ENCODE measurements at places on chromosomes 16 and 17. TPM values are rescaled to one million over a fixed set of nuclear protein-coding genes. Genes with fewer than 3 reads are reported as not detected.

The CRYM gene
- 78.2 TPM for total RNA-seq

The RAB26 gene
- 1.7 TPM for total RNA-seq

The RASD1 gene
- 50.8 TPM for total RNA-seq

The TNS4 gene
- not detected for total RNA-seq

Measured in left ventricle myocardium superior (tissue), 1 donor.